Activated CD4-positive, alpha-beta memory T cell treated with anti-CD3 and anti-CD28 coated beads, Interleukin-2, amount 10 ng/mL, durations not matched to agents 7 days and 5 days (primary cell): ENCODE measurements at places on chromosomes 5 and 9. TPM values are rescaled to one million over a fixed set of nuclear protein-coding genes. Genes with fewer than 3 reads are reported as not detected.

Gene EGFL7
- total RNA-seq: 0.28 TPM

Gene EIF4EBP3
- total RNA-seq: 8.0 TPM

Gene TGFBI
- not detected for total RNA-seq

Gene PCDHA11
- not detected for total RNA-seq

Gene PRXL2C
- total RNA-seq: 13.4 TPM

Gene SPATA31E1
- not detected for total RNA-seq

Gene RAPGEF6
- 40.7 TPM for total RNA-seq

Gene ZNF883
- 0.30 TPM for total RNA-seq

Gene HAVCR2
- 62.4 TPM for total RNA-seq

Gene SLC38A9
- total RNA-seq: 23.7 TPM

Gene SLC34A3
- total RNA-seq: not detected

Gene SVEP1
- total RNA-seq: not detected

Gene SLC45A2
- total RNA-seq: 0.23 TPM

Gene VLDLR
- total RNA-seq: 17.3 TPM

Gene OMD
- total RNA-seq: not detected

Gene CKMT2
- total RNA-seq: not detected

Gene ANKRD34B
- total RNA-seq: not detected

Gene TIMD4
- total RNA-seq: 2.4 TPM

Gene ADGRD2
- total RNA-seq: not detected

Gene PRKACG
- not detected for total RNA-seq

Gene CDC20B
- 0.13 TPM for total RNA-seq

Gene PCDHA1
- not detected for total RNA-seq

Gene ORM2
- not detected for total RNA-seq

Gene CCDC192
- total RNA-seq: not detected

Gene GABRA6
- total RNA-seq: not detected

Gene FOXD4L5
- 0.20 TPM for total RNA-seq

Gene ARL14EPL
- total RNA-seq: not detected

Gene RELL2
- 18.8 TPM for total RNA-seq

Gene TRAF1
- 73.6 TPM for total RNA-seq

Gene NKD2
- total RNA-seq: 3.6 TPM

Gene GRM6
- not detected for total RNA-seq

Gene FBXO10
- 5.8 TPM for total RNA-seq

Gene PCDHGA11
- total RNA-seq: not detected

Gene LCN9
- total RNA-seq: not detected

Gene ZNF367
- total RNA-seq: 28.7 TPM

Gene RNF38
- 44.4 TPM for total RNA-seq

Gene RANBP3L
- not detected for total RNA-seq
